ENCODE measurements at places on chromosomes 11 and 22.

GRCh38 chr11:77779935-77780334 is 40.6 kb downstream of the RSF1 start:
- DNase-seq: no peak

GRCh38 chr11:68727783-68728182 is 23.5 kb downstream of the TESMIN start:
- no peak for DNase-seq

DNA sequence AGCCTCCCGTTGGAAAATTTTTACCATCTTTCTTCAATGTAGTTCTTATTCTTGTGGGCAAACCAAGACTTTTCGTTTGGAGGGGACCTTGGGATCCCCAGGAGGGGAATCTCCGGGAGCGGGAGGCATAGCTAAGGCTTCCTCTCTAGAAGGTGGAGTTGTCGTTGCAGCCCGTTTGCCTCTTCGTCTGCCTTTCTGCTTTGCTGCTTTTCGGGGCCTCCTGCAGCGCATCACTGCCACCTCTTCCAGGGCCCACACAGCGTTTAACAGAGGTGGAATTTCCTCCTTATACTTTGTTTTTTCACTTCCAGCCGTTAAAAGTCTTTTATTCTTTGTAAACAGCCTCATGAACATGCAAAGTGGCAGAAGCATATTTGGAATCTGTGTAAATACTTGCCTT is 3.5 kb upstream of the IFITM3 start:
- DNase-seq: no peak

DNA sequence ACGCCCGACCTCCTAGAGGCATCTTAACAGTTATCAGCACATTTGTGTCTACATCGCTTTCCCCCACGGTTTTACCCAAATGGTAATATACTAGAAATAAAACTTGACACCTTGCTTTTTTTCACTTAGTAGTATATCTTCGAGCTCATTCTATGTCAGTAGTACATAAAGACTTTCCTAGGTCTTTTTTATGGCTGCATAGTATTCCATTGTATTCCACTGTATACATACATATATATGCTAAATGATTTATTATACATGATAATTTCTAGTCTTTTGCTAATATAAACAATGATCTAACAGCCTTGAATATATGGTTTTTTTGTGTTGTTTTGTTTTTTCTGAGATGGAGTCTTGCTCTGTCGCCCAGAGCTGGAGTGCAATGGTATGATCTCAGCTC is 34.8 kb upstream of the DLAT start:
- DNase-seq: no peak

DNA sequence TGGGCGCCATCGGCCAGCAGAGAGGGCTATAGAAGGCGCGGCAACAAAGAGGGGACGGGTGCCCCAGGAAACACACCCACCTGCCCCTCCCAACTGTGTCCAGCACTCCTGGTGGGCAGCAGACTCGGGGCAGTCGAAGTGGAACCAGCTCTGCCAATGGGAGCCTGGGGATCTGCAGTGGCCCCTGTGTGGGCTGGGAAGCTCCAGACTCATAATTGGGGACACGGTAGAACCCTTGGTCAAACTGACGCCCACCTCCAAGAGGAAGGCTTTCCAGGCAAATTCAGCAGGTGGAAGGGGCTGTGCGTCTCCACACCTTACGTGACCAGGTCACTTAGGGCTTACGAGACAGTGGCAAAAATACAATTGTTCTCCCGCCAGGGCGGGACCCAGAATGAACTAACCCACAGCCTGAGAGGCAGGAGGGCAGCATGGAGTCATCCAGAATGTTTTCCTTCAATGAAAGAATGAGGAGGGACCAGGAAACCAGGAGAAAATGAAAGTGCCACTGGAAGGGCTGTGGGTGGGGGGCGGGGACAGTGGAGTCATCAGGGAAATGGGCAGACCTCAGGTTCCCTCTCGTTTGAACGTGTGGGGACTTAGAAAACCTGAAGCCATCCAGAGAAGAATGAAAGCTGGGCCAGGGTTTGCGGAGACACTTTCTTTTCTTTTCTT is 53.2 kb upstream of the SHANK2 start:
- no peak for DNase-seq

- no peak for DNase-seq
Observed at GRCh38 chr11:114179234-114179941, 116.8 kb upstream of the NNMT start.

DNA sequence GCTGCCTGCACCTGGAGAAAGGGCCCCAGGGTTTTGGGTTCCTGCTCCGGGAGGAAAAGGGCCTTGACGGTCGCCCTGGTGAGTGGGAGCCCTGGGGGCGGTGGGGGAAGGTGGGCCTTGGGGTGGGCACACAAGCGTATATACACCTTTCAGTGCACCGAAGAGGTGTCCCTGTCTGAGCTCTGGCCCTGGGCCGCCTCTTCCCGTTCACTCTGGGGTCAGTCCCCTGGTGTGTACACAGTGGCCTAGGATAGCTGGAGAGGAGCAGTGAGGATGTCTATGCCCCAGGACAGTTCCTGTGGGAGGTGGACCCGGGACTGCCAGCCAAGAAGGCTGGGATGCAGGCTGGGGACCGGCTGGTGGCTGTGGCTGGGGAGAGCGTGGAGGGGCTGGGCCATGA is 2.8 kb downstream of the NHERF4 start:
- no peak for DNase-seq

GRCh38 chr11:59598961-59599360 is 16.6 kb downstream of the OSBP start:
- no peak for DNase-seq

DNA sequence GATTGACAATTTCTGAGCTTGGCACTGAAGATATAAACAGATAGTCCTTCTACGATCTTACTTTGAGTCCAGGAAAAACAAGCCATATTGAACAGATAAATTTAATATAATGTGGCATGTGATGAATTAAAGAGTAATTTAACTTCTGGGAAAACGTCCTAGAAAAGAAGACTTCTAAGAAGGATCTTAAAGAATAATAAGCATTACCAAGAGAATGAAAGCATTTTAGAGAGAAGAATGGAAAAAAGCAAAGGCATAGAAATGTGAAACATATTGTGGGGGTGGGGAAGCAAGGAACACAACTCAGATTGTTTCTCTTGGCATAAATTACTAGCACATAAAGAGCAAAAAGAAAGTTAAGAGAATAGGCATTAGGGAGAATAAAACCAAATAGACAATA is 5.4 kb downstream of the DDIAS start:
- DNase-seq: no peak

DNA sequence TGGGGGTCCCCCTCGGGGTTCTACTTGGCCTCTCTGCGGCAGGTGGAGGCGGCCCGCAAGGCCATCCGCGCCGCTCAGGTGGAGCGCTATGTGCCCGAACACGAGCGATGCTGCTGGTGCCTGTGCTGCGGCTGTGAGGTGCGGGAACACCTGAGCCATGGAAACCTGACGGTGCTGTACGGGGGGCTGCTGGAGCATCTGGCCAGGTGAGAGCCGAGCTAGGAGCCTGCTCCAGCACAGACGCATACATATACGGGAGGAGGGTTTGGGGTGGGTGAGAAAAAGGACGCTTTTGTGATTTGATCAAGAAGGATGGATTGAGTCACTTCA is 415 bp downstream of the CENATAC start:
- DNase-seq: no peak

DNA sequence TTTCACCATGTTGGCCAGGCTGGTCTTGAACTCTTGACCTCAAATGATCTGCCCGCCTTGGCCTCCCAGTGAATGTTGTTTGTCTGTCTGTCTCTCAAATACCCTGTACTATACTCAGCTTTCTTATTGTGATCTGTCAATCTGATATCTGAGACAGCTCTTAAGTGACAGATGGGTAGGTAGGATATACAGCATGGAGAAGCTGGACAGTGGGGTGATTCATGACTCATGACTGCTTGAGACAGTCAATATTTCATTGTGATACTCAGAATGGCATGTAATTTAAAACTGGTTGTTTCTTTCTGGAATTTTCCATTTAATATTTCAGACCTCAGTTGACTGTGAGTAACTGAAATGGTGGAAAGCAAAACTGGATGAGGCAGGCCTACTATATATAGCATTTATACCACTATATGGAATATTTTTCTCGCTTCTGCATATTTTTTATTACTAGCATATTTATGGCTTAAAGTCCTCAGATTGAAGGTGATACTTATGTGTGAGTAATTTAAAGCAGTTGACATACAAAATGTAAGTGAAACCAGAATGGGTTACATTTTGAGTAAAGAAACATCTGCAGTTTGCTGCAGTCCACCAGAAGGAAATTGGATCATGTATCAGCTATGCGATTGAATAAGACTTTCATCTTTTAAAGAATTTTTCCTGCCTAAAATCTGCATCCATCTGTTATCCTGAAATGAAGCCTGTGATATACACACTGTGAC is 22.3 kb downstream of the ARHGAP42 start:
- peak; percentile 12 for DNase-seq

GRCh38 chr22:40348025-40348658 is 1.8 kb downstream of the ADSL start:
- no peak for DNase-seq

DNA sequence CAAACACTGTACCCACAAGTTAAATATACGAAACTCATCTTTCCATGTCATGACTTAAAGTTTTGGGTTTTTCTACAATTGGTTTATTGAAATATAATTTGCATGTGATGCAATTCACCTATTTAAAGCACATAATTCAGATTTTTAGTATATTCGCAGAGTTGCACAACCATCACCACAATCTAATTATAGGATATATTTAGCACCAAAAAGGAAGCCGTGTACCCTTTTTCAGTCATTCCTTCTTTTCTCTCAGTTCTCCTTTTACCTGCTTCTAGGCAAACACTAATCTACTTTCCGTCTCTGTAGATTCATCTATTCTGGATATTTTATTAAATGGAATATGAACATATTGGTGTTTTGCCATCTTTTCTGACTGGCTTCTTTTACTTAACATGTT is 1458.1 kb upstream of the TENM4 start:
- no peak for DNase-seq

DNA sequence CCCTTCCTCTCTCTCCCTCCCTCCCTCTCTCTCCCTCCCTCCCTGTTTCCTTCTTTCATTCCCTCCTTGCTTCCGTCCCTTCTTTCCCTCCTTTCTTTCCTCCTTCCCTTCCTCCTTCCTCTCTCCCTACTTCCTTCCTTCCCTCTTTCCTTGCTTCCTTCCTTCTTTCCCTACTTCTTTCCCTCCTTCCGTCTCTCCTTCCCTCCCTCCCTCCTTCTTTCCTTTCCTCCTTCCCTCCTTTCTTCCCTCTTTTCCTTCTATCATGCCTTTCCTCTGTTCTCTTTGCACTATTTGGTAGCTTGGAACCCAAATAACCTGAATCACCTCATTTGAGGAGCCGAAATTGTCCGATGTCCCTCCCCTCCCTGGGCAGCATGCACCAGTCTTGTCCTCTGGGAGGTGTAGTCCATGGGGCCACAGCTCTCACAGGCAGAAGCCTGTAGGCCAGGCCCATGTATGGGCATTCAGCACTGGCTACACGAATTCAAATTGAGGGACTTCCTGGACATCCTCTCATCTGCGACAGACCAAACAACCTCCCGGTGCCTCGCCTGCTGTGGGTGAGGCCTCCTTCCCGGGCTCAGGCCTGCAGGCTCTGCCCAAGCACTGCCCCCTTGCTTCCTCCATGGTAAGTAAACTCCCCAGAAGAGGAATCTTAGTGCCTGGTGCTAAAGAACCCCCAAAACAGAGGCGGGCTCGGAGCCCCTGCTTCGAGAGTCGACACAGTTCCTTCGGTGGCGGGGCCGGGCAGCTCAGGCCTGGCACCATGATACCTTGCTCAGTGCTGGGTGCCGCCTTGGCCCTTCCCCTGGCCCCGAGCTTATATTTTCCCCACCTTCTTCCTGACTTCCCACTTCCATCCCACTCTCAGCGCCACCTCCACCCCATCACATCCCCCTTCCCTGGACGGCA is 454.1 kb upstream of the CADM1 start:
- DNase-seq: no peak

- no peak for DNase-seq
Observed at GRCh38 chr11:120500414-120501071, 11.0 kb upstream of the GRIK4 start.

- no peak for DNase-seq
Observed at GRCh38 chr11:26964339-26964738, 29.6 kb upstream of the FIBIN start.

DNA sequence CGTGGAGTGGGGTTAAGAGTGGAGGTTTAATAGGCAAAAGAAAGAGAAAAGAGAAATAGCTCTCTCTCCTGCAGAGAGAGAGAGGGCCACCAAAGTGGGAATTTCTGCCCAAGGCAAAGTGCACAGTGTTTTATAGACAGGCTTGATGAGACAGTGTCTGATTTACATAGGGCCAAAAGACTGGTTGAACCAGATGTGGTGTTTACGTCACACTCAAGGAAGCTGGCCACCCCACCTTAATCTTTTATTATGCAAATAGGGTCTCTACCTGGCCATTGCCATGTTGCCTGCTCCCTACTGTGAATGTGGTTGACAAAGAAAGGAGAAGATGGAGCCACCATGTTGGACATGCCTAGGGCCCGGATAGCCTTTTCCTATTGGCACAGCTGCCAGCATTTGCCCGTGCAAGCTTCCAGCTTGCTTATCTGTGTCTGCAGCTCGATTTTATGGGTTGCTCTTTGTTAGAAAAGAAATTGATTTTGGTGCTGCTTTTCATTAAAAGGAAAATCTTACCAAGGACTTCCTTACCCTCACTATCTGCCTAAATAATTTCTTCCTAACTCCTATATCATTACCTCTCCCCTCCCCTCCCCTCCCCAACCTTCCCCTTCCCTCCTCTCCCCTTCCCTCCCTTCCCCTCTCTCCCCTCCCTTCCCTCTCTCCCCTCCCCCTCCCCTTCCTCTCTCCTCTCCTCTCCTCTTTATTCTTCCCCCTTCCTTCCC is 436.0 kb downstream of the NELL1 start:
- no peak for DNase-seq

DNA sequence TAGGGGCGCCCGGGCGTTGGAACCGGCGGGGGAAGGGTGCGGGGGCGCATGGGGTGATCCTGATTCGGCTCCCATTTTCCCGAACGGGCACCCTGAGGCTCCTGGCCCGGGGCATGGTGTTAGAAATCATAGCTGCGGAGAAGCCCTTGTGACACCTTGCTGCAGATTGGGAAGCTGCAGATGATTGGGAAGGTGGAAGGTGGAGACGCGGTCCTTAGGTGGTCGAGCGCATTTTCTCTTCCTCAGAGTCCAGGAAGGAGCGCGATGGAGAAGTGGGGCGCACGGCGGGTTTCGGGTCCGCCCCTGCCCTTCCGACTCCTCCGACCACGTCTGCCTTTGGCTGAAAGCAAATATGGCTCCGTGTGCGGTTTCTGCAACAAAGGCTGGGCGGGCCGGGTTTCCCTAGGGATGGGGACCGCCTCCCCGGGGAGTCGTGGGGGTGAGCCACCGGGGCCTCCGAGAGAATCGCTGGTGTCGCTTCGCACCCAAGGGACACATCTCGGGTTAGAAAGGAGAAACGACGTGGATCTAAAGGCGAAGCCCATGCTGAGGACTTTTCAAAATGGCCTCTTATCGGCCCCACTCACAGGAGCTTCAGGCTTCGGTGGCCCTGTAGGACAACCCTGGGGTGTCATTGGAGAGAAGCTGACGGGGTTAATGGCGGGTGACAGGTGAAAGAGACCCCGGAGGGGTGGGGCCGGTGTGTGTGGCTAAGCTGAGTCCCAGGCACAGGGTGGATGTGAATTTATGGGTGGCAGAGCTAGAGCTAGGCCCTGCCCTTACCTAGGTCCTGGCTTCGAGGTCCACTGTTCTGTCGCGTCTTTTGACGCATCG is 707 bp upstream of the FTH1 start:
- DNase-seq: no peak

GRCh38 chr22:23718371-23719165 is 27.8 kb downstream of the RGL4 start:
- DNase-seq: no peak

GRCh38 chr22:27168681-27169080 is 511.3 kb downstream of the MIAT start:
- no peak for DNase-seq

- DNase-seq: no peak
Observed at GRCh38 chr11:68448604-68449011, 11.9 kb upstream of the PPP6R3 start.
